ENCODE measurements at places on chromosomes 4 and X.

- no peak for DNase-seq
Measured at GRCh38 chrX:22758807-22759481, 240.8 kb upstream of the DDX53 start.

- peak; percentile 28 for DNase-seq
Measured at GRCh38 chr4:57110640-57111511, 691 bp upstream of the IGFBP7 start.

GRCh38 chr4:4776934-4777333, 82.5 kb upstream of the MSX1 start:
- no peak for DNase-seq

DNA sequence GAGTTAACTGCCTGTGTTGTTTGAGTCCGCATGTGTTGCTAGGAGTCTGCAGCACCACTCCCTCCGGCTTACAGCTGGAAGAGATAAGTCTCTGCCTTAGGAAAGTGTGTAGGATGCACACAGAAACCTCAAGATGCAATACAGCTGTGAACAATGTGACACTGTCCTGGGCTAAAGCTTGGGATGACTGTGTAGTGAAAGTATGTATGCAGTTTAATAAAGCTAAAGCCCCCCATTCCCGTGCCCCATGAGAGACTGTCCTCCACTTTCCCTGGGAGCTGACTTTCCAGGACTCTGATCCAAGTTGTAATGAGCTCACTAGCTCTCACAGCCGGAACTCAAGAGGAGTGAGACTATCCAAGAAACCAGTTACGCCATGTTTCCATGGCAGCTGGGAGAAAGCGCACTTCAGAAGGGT, 156.6 kb upstream of the FTHL17 start:
- no peak for DNase-seq

- no peak for DNase-seq
Measured at GRCh38 chr4:13887010-13887409, 259.5 kb upstream of the BOD1L1 start.

GRCh38 chr4:43898836-43899235, 549.8 kb downstream of the KCTD8 start:
- no peak for DNase-seq

DNA sequence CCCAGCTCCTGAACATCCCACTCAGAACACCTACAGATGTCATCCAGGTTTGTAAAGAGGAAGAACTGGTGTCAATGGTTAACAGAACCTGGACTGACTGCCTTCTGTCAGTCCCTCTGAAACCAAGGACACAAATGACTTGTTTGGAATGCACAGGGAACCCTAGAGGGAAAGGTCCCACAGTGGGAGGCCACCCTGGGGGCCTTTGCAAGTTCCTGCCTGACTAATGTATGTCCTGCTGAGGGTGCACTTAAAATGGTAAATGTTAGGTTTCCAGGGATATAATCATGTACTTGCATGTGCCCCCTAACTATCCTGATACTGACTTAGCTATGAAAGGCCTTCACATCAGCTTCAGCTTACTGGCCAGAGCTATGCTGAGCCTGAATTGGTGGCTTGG, 15.0 kb upstream of the XAGE2 start:
- no peak for DNase-seq

- no peak for DNase-seq
Measured at GRCh38 chr4:173301518-173302201, 32.5 kb downstream of the HMGB2 start.

GRCh38 chr4:169225058-169225751, 45.6 kb downstream of the SH3RF1 start:
- no peak for DNase-seq

GRCh38 chrX:87006561-87006960, 511.0 kb upstream of the KLHL4 start:
- no peak for DNase-seq

DNA sequence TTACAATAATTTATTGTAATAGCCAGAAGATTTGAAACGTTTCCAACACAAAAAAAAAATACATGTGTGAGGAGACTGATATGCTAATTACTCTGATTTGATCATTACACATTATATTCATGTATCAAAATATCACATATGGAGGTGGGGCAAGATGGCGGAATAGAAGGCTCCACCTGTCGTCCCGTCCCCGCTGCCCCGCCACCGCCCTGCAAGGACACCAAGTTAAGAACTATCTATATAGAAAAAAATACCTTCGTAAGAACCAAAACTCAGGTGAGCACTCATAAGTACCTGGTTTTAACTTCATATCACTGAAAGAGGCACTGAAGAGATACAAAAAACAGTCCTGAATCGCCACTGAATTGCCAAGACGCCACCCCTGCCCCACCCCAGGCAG, 60.9 kb upstream of the SCRG1 start:
- no peak for DNase-seq

DNA sequence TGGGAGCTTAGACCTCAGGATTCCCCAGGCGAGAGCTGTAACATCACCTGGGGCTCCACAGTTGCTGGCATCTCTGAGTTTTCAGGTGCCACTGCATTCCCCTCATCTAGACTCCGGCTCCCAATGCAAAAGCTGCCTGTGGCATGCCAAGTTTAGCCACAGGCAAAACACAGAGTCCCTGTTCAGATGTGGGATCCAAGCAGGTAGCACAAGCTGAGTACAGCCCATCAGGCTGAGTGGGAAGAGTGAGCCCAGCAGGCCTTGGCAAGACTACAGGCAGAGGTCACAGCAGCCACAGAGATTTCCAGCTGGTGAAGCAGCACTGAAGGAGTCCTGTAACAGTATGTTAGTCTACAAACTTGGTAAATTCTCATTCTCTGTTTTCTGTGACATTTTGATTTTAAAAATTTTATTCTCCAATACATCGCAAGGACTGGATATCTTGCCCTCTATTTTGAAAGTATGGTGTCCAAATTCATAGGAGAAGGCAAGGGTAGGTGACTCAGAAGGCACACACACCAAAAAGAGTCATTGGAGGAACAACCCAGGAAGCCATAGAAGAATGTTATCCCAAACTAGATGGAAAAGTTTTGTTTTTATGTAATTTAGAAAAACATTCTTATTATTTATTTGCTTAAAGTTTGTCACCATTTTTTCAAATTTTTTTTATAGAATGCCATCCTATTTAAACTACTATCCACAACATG, 13.6 kb upstream of the CXCL2 start:
- no peak for DNase-seq

DNA sequence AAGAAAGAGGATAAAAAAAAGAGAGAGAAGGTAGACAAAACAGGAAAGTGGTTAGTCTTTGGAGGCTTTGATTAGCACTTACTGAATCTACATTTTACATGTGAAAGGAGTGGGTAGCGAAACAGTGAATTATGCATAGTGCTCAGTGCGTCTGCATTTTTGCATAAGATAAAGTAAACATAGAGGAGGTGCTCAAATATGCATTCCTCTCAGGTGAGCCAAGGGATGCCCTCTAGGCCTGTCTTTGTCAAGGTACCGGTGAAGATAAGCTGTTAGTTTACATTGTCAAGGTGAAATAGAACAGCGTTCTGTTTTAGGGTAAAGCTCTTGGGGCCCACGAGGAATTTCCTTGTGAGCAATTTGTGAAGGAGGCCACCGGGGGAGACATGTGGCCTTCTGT, 260.6 kb downstream of the TRIML1 start:
- no peak for DNase-seq

DNA sequence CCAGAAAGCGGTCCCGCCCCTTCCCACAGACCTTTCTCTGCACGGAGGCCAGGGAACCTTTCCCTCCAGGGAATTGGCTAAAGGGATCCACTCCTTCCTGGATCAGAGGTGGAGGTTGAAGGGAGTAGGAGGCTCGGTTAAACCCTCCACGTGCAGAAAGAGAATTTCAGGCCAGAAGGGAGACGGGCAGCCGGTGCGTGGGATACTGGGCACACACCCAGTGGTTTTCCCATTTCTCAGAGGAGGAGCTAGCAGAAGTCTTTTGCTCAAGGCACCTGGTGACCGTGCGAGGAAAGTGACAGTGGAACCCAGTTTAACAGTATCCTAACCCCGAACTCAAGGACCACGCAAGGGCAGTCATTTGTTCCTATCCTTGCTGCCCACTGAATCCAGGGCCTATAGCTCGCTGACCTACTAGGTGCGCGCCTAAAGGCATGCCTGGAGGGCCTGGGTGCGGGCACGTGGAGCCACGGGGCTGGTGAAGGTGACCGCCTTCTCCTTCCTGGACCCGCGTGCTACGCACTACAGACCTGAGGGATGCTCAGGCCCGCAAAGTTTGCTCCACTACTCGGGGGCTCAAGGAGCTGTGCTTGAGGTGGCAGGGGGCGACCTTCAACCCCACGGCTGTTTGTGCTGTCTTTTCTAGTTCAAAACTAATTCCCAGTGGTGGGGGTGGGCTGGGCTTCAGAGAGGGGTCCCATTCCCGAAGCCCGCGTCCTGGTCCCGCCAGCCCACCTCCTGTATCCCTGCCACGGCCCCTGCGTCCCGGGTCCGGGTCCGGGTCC, 587 bp upstream of the AFF2 start:
- DNase-seq = no peak

DNA sequence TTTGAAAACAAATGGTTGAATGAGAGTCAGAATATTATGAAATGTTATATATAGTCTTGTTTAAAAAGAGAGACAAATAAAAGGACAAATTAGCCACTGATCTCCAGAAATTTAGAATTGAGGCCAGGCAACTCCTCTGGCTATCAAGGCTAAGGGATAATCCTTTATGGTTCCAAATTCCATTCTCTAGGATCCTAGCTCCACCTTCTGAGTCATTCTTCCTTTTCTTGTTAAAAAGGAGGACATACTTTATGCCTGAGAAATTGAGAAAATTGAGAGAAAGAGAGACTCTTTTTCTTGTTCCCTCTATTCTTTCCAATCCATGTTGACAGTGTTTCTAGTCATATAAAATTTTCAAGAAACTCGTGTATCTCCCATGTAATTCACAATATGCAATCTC, 1299.5 kb downstream of the FSTL5 start:
- DNase-seq = no peak

DNA sequence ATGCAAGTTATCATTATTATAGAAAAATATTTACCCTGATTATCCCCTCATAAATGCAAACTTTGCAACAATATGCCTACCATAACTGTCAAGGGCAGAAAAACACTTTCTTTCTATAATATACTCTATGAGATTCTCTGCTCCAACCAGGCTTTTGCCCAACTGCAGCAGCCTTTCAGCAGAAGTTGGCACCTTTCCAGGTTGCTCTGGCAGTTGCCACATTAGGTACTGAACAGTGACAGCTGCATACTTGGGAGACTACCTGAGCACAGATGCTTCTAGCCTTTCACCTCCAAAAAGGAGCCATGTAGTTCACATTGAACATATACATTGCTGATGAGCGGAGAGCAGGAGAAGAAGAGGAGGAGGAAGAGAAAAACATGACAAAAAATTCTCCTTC, 69.5 kb upstream of the BRWD3 start:
- no peak for DNase-seq

GRCh38 chr4:138673053-138673452, 342.5 kb upstream of the NOCT start:
- DNase-seq = no peak

GRCh38 chr4:33785843-33786242, 2458.5 kb downstream of the ARAP2 start:
- no peak for DNase-seq

DNA sequence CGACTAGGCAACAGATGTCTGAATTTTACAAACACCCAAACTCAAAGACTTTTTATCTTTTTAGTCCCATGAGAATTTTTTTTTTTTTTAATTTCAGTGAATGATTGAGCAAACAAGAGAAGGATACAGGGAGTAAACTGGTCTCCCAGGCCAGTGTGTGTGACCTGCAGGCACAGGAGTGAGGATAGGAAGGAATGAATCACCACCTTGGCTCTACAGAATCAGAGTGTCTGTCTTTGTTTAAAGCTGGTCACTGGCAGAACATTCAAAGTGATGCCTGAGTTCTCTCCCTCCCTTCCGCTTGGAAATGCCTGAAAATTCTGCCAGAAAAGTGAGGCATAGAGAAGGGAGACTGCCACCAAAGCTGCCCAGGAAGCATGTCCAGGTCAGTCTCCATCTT, 69.5 kb downstream of the PARM1 start:
- no peak for DNase-seq

- DNase-seq = no peak
Measured at GRCh38 chr4:149108626-149109025, 666.4 kb upstream of the NR3C2 start.

- DNase-seq = no peak
Measured at GRCh38 chr4:108874806-108875205, 112.0 kb upstream of the ETNPPL start.

GRCh38 chrX:12999422-12999821, 24.5 kb downstream of the TMSB4X start:
- DNase-seq = no peak

DNA sequence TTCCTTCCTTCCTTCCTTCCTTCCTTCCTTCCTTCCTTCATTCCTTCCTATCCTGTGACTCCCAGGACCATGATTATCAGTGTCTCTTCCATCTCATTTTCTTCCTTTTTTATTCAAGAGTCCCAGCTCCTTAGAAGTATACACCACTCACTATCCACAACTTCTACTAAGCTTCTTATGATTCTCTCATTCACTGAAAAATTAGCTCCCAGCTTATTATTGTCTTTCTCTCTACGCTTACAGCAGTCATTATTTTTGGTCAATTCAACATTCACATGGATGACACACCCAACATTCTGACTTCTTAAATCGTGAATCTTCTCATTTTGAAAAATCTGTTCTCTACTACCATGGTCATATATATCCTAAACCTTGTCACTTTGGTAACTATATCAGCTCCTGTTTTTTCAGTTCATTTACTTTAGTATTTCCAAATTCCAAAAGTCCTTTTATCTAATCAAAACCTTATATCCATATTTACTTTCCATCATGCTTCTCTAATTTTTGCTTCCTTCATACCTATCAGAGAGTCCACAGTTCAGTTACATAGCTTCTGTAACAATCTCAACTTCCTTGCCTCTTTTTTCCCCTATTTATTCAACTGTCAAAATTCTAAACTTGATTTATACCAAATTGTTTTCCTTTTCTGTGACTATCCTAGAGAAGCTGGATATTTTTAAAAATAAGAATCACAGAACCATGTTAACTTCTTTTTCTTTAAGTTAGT, 677.5 kb downstream of the RAPGEF2 start:
- no peak for DNase-seq

All from NK-92 treated with Interleukin-12 subunit alpha and Interleukin-12 subunit beta, amount 100 ng/mL, for 24 hours (cell line).